ENCODE measurements at places on chromosomes 1 and 21. TPM values are rescaled to one million over a fixed set of nuclear protein-coding genes. Genes with fewer than 3 reads are reported as not detected.

ELAPOR1 gene
- total RNA-seq, result 6.8 TPM

HCRTR1 gene
- not detected for total RNA-seq

DENND4B gene
- total RNA-seq, result 90.2 TPM

DNA sequence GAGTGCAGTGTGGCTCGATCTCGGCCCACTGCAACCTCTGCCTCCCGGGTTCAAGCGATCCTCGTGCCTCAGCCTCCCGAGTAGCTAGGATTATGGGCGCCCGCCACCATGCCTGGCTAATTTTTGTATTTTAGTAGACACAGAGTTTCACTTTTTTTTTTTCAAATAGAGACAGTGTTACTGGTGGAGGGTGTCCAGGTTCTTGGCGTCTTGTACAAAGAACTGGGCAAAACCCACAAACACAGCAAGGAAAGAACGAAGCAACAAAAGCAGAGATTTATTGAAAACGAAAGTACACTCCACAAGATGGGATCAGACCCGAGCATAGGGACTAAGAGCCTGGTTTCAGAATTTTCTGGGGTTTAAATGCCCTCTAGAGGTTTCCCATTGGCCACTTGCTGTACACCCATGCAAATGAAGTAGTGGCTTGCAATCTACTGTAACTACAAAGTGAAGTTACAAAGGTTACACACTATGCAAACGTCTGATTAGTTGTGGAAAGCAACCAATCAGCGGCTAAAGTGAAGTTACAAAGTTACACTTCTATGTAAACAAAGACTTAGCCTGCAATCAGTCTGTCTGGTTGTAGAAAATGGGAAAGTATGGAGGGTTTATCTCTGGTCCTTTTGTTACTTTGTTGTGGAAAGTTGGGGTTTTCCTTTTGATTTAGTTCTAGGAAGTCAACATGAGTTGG is 199.1 kb downstream of the DYRK1A start:
- no peak for DNase-seq

DNA sequence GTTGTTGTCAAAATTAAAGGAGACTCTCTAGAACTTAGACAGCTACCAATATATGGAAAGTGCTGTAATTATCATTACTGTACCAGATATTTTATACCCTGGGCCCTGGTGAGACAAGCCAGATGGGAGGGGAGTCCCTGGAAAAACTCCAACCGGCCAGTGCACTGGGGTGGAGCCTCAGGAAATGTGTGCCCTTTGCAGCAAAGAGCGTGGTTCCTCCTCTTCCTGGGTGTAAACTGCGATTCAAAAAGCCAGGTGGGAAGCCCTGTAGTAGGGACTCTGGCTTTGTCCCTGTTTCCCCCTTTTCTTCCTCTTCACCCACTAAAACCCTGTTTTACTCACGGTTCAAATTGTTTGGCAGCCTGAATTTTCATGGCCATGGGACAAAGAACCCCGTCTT is 812.3 kb downstream of the PLA2G4A start:
- DNase-seq, result no peak

CLDN8 gene
- not detected for total RNA-seq

CCDC17 gene
- 1.1 TPM for total RNA-seq

GLMN gene
- total RNA-seq, result 20.1 TPM

DNA sequence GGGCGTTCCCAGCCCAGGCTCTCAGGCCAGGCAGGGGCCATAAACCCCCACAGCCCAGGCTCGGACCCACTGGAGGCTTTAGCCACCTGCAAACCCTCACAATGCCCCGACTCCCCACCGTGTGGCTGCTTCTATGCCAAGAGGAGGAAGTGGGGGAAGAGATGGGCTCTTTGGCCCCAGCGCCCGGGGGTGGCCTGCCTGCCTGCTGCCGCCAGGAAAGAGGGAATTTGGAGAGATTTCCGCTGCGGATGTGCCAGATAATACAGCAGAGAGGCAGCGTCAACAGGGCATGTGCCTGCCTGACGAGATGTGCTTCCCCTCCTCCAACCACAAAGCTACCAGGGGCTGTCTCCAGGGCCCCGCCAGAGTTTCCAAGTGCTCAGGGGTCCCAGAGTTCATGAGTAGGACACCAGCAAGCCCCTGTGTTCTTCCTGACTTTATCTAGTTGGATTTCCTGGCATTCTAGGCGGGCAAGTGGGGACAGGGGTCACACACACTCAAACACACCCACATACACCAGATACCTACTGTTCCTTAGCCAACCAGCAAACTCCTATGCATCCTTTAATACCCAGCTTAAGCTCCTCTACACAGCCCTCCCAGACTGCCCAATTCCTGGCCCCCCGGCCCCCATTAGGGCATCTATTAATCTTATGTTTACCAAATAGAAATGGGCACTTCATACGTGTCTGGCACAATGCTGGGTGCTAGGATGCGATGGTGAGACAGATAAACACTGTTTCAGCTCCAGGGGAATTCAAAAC is 14.1 kb downstream of the EPHA2 start:
- no peak for DNase-seq

GRCh38 chr1:46065405-46065804 is 67.0 kb downstream of the PIK3R3 start:
- DNase-seq, result no peak

GRCh38 chr1:178005450-178005849 is 35.6 kb upstream of the SEC16B start:
- no peak for DNase-seq

- no peak for DNase-seq
Observed at GRCh38 chr1:244237445-244237844, 186.4 kb downstream of the ZBTB18 start.

DNA sequence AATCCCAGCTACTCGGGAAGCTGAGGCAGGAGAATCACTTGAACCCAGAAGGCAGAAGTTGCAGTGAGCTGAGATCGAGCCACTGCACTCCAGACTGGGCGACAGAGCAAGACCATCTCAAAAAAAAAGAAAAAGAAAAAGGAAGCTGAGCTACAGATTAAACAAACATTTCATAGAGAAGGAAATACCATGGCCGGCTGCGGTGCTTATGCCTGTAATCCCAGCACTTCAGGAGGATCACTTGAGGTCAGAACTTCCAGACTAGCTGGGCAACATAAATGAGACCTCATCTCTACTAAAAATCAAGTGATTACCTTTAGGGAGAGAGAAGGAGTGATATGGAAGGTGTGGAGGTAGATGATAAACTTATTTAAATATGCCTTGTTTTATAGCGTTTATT is 14.0 kb upstream of the CFAP126 start:
- DNase-seq, result no peak

GRCh38 chr1:48007047-48007446 is 9.9 kb upstream of the TRABD2B start:
- DNase-seq, result no peak

DNA sequence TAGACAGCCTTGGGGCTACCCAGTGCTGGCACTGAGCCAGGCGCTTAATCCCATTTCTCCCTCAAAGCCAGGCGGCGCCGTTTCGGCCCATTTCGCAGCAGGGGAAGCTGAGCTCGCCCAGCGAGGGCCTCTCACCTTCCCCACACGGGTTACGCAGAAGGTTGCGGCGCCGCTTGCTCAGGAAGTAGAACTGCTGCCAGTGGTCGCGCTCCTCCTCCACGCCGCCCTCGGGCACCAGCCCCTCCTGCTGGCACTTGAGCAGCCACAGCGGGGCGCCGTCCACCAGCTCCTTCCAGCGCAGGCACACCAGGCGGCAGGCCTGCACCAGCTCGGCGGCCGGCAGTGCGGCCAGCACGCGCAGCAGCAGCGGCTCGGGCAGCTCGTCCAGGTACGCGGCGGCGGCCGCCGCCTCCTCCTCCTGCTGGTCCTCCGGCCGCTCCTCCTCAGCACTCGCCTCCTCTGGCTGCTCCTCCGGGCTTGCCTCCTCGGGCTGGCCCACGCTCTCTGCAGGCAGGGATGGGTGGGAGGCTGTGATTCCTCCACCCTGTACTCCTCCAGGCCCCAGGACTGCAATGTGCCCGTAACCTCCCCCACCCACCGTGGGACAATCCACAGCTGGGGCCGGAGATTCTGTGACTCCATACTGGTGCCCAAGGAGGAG is 3.8 kb downstream of the FBXO2 start:
- DNase-seq, result peak; percentile 88

OR14K1 gene
- total RNA-seq, result not detected

LDLRAD1 gene
- total RNA-seq, result not detected

AMY1B gene
- not detected for total RNA-seq

GRCh38 chr1:176177764-176178163 is 29.3 kb downstream of the COP1 start:
- no peak for DNase-seq

- no peak for DNase-seq
Observed at GRCh38 chr1:180290265-180291001, 60.4 kb downstream of the LHX4 start.

DNA sequence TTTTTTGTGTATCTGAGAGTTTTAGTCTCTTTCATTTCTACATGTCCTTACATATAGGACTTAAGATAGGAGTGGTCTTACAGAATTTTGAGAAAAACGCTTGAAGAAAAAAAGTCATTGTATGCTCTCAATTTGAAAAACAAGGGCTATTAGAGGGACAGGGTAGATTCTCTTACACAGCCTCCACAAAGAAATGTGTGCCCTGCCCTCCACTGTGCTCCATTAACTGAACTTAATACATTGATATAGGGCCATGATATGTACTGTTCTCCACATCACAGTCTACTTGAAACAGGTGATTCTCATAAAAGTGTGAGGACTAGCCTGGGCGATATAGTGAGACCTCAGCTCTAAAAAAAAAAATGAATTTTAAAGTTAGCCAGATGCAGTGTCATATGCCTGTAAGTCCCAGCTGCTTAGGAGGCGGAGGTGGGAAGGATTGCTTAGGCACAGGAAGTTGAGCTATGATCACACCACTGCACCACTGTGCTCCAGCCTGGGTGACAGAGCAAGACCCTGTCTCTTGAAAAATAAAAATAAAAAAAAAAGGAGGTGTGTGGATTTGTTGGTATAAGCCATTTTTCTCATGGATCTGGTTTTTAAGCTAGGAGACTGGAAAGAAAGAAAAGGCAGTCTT is 77.0 kb downstream of the HMCN1 start:
- no peak for DNase-seq

RBP7 gene
- not detected for total RNA-seq

DNA sequence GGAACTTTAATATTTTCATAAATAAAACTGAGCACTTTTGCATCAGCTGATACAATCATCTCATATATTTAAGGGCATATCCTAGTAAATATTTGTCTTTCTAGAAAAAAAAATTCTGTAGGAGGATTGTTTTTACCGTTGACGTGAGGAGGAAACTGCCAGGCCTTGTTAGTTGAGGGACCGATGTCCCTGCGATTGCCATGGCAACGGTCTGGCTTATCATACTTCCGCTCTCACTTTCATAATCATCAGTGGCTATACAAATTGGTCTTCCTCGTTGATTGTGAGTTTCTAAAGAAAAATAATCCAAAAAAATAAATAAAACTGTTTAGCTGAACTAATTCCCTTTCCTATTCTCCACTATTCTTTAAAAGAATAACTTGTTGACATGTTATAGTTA is 69.3 kb upstream of the ANGPTL3 start:
- DNase-seq, result peak; percentile 1

- peak; percentile 36 for DNase-seq
Observed at GRCh38 chr1:207959141-207959825, 48.4 kb upstream of the CD34 start.

- DNase-seq, result no peak
Observed at GRCh38 chr1:230891413-230891812, 23.1 kb upstream of the C1orf198 start.

CLDN17 gene
- not detected for total RNA-seq

DNA sequence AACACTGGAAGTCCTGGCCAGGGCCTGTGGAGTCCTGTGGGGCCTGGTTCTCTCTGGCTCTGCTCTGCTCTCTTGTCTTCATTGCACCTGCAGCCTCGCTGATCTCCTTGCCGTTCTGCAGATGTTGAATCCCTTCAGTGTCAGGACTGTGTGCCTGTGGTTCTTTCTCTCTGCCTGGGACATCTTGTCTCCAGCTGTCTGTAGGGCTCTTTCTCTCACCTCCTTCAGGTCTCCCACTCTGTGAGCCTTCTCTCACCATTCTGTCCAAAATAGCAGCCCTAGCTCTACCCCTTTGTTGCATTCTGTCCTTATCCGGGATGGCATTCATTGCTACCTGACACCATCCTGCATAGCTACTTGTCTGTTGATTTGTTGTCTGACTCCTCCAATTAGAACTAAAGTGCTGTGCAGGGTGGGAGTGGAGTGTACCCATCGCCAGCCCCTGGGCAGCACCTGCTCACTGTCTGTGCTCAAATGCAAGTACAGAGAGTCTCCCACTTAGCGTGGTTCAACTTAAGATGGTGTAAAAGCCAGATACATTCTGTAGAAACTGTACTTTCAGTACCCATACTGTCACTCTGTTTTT is 8.9 kb downstream of the PGBD2 start:
- DNase-seq, result no peak

- no peak for DNase-seq
Observed at GRCh38 chr1:205677167-205677566, 3.1 kb downstream of the SLC45A3 start.

DNA sequence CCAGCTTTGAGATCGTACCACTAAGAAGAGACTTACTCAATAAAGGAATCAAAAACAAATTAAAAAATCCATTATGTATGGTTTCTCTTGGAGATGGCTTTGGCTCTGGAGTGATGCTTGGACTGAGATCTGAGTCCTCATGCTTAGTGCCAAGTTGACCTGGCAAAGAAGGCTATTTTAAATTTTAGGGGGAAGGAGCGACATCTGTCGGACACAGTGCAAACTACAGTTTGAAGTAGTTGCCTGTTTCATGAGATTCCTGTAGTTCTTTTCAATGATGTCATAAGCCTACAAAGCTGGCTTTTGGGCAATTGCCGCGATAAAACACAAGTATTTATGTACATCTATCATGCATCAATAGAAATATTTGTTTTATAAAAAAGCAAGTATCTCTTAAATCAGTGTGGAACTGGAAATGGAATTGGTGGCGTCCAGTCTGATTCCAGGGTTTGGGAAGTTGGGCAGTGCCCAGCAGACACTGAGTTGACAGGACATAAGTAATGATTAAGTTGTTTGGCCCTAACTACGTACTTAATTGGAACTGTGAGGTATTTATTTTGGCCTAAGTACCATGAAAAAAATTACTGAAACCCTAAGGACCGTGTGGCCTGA is 50.0 kb downstream of the TBCE start:
- peak; percentile 48 for DNase-seq

TMEM240 gene
- 0.88 TPM for total RNA-seq

GRCh38 chr1:201309416-201309815 is 26.1 kb downstream of the PKP1 start:
- no peak for DNase-seq

DNA sequence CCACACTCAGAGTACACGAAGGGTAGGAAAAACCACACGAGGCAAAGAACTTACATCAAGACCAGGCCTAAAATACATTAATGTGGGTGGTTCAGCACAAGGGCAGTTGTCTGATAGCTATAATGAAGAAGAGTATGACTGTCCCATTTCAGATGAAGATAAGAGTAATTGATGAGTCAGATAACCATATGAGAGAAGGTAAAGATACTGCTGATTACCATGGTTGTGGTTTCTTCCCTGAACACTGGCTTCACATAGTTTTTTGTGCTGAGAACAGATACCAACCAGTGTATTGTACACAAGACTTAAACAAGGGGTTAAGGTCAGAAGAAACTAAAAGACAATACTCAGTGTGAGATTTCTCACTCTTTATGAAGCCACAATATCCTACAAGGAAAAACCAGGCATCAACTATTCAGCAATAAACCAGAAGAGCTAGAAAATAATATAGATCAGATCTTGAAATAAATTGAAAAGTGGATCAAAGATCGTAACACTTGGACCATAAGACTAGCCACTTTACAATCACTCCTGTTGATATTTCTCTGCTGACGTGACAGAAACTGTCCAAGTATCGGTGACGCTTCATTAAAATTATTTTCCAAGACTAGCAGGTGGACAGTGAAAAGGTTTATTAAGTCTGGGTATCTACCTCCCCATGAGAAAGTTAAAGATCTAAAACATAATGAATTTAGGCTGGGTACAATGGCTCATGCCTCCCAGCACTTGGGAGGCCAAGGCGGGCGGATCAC is 28.6 kb downstream of the PUM1 start:
- no peak for DNase-seq

Data from activated naive CD8-positive, alpha-beta T cell treated with anti-CD3 and anti-CD28 coated beads for 36 hours (primary cell).